Activated gamma-delta T cell treated with anti-CD3 and anti-CD28 coated beads, Interleukin-2, amount 50 U/mL, for 16 hours (primary cell): ENCODE measurements at places on chromosomes 2 and 18.

GRCh38 chr2:46849046-46849715 lies 66.4 kb downstream of the MCFD2 start:
- no peak for DNase-seq

GRCh38 chr2:186992597-186992996 lies 143.6 kb upstream of the ZSWIM2 start:
- DNase-seq = no peak

DNA sequence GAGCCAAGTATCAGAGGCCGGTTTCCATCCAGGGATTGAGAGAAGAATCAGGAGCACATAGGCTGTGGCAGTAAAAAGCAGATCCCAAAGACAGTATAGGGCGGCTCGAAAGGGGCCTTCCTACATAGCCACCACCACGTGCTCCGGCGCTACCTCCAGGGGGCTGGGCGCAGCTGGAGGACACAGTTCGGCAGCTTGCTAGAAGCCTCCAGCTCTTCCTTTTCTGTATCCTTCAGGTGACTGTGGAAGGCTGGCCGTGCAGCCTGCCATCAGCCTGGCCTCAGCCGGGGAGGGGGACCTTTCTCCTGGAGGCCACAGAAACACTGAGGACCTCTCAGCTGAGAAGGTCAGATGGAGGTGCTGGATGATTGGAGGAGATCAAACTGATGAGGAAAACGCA lies 183.6 kb upstream of the GLI2 start:
- no peak for DNase-seq

GRCh38 chr2:48114256-48114655 lies 208.0 kb upstream of the FBXO11 start:
- no peak for DNase-seq

DNA sequence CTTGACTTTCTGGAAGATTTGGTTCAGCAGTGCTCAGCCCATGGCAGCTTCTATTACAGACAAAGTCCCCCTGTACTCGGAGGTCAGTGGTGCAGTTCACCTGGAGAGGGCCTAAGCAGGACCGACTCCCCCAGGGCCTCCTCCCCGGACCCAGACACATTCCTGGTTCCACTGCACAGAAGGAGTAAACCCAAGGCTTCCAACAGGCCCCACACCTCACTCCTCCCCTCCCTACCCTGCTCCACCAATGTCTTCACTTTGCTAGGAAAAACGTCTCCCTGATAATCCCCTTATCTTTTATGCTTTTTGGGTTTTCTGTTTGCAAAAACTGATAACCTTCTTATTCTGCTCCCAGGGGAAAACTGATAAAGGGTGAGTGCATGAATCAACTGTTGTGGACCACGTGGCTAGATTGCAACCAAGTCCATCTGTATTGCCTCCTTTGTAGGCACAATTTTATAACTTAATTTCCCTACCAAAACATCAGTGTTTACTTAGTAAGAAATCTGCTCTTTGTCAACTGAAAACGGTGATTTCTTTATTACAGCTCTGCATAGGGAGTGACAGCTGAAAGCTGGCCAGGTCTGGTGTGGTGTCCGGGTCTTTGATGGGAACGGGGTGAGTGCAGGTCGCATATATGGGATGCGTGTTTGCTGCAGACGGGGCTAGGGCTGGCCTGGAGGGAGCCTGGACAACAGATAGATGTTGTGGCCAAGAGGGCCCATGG lies 202.5 kb downstream of the GLI2 start:
- DNase-seq = no peak
